MCF 10A (cell line): ENCODE measurements at places on chromosomes 2 and 18. TPM values are rescaled to one million over a fixed set of nuclear protein-coding genes. Genes with fewer than 3 reads are reported as not detected.
A peak's percentile ranks its signal among the peaks of the same experiment; 100 is the strongest.

The MPP4 gene
- 0.29 TPM in 1 of 2 replicates, not detected in the other for total RNA-seq

GRCh38 chr18:8988260-8988871, 114.1 kb upstream of the NDUFV2 start:
- peak; percentile 70 for DNase-seq

DNA sequence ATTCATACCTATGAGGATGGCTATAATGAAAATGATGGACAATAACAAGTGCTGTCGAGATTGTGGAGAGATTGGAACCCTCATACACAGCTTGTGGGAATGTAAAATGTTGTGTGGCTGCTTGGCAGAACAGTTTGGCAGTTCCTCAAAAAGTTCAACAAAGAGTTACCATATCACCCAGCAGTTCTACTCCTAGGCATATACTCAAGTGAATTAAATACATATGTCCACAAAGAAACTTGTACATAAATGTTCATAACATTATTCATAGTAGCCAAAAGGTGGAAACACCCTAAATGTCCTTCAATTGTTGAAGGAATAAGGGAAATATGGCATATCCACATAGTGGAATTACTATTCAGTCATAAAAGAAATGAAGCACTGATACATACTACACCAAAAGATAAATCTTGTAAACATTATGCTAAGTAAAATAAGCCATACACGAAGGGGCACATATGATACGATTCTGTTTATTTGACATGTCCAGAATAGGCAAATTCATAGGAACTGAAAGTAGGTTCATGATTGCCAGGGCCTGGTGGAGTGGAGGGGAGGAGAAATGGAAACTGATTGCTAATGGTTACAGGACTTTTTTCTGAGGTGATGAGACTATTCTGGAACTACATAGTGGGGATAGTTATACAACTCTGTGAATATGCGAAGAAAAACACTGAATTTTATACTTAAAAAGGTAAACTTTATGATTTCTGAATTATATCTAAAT, 92.1 kb downstream of the ADAM23 start:
- DNase-seq = no peak

GRCh38 chr18:62435435-62436031, 87.3 kb upstream of the ZCCHC2 start:
- no peak for DNase-seq

GRCh38 chr2:44016282-44016681, 20.5 kb upstream of the LRPPRC start:
- DNase-seq = peak; percentile 61
